ENCODE measurements at places on chromosomes 3 and 15.

DNA sequence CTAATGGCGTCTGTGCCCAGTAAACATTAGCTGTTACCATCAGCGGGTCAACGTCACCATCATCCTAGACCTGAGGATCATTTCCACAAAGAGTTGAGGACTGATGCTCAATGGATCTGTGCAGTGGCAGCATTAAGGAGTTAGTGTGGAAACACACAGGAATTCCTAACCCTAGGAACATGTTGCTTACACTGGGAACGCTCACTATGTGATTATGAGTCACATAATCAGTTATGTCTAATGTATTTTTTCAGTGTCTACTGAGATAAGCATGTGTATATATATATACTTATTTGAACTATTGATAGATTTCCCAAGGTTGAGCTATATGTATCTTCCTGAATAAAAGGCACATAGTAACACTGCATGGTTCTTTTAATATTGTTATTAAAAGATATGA lies 19.0 kb downstream of the ARNT2 start:
- DNase-seq = no peak

DNA sequence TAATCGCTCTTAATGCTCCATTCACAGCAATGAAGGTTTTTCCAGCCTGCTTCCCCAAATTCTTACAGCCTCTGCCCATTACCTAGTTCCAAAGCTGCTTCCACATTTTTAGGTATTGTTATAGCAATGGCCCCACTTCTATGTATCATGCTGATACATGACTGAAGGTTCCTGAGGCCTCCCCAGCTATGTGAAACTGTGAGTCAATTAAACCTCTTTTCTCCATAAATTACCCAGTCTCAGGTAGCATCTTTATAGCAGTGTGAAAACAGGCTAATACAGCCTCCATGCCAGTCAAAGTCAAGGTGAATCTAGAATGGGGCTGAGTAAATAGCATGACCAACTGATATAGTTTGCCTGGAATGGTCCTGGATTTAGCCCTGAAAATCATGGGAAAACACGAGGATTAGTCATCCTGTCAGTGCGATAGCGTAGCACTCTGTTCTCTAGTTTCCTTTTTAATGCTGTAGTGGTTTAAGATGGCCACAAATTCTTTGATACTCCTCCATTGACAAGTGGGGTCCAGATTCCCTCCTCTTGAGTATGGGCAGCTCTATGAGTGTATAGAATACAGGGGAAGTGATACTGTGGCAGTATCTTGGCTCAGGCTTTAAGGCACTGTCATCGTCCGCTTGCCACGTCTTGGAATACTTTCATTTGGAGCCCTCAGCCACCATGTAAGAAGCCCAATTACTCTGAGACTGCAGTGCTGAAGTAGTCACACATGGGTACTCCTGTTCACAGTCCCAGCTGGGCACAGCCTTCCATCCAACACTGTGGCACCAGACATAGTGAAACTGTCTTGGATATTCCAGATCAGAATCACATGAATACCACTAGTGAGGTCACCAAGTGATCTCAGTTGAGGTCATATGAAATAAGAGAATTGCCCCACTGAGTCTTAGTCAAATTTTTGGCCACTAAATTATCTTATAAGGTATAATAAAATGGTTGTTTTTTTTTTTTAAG lies 94.0 kb upstream of the PLCL2 start:
- DNase-seq = no peak

DNA sequence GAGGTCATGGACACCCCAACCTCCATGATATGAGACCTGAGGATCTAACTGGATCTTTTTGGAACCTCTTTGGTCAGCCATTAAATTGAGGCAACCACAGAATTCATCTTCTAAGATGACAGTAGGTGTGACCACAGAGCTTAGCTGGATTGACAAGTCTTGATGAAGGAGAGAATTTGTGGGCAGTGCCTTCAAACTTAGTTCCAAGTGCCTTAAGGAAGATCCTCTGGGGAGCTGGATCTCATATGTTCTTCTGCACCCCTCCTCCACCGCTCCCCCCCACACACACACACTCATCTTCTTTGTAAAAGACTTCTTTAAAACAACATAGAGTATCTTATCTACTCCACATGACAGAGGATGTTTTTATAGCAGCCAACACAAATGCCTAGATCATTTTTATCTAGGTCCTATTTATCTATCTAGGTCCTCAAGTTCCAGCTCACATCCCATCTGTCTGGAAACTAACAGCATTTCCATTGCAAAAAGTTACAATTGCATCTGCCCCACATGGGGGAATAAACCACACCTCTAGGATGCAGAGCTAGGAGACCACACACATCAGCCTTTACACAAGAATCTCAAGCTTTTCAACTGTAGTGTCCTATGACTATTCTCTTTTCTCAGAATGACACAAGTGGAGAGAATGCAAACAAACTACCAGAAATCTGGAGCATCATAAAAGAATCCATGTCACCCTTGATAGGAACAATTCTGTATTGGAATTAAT lies 37.4 kb downstream of the WWTR1 start:
- DNase-seq = no peak

- DNase-seq = no peak
These were observed 175.6 kb downstream of the MTHFS start for GRCh38 chr15:79721256-79721655.

GRCh38 chr3:189132231-189132671 lies 39.5 kb upstream of the TPRG1 start:
- no peak for DNase-seq

GRCh38 chr3:9778143-9779074 lies 8.7 kb upstream of the CAMK1 start:
- DNase-seq = no peak

DNA sequence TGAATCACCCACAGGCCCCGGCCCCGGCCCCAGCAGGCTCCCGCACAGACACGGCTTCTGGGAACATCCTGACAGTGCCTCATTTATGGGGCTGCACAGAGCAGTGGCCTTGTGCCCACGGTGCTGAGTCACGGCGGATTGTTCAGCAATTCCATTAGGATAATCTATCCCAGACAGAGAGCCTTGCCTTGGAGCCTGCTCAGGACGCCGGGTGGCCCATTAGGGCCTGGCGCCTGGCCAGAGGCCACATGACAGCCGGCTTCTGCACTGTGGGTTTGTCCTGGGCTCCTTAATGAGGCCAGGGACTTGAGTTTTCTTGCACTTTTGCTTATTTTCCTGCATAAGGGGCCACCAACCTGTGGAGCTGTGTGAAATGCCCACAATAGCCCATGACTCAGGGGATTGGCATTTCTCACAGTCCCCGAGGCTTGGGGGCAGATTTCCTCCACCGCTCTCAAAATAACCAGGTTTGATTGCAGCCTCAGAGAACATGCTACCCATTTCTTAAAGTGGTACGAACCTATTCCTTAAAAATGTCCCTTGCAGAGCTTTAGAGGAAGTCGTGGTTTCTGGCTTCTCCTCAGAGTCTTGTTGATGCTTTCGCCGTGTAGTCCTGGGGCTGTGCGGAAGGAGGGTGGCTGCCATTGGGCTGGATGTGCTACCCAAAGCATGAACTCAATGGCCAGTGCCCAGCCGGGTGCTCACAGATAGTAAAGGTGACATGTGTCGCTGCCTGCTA lies 19.0 kb downstream of the SYNM start:
- no peak for DNase-seq

GRCh38 chr3:194134231-194134756 lies 1.7 kb upstream of the HES1 start:
- DNase-seq = peak; percentile 22

DNA sequence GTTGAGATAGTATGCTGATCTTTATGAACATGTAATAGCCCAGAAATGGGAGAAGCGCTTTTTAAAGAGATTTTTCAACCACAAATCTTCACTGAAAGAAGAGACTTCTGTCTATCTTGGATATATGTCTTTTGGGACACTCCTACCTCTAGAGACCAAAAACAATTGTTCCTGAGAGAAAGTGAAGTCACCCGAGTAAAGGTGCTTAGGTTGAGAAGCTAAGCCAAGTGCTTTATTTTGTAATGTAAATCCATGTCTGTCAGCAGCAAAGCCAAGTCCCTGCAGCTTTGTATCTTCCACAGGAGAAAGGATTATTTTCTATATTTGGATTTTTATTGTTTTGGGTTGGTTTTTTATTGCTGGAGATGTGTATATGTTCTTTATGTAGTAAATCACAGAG lies 32.1 kb upstream of the B3GALNT1 start:
- DNase-seq = no peak

GRCh38 chr3:9747267-9747666 lies 2.5 kb upstream of the OGG1 start:
- no peak for DNase-seq

DNA sequence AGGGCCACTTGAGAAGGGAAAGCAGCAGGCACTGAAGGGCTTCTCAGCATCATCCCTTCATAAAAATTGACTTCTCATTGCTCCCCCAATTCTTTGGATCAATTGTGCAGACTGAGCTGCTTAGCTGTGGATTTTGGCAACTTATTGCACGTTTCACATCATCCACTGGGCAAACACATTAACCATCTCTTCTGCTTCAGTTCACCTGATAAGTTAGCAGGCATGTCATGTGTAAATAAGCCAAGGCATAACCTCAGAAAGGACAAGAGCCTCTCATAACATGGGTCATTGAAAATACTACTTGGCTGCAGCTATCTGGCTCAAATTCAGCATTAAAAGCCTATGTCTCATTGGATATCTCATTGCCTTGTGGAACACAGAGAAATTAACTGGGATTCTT lies 366.5 kb downstream of the LRRC3B start:
- DNase-seq = no peak

GRCh38 chr3:50154840-50155490 lies at the start of gene SEMA3F:
SEMA3F (plus strand) TSS chr3:50155324; CDS start chr3:50159623, 4,299 bp downstream.
- DNase-seq = peak; percentile 49

- DNase-seq = no peak
These were observed 7.1 kb downstream of the CHD2 start for GRCh38 chr15:92907229-92907628.

GRCh38 chr3:50324351-50325112 lies 2.0 kb upstream of the HYAL2 start:
- peak; percentile 59 for DNase-seq

- no peak for DNase-seq
These were observed 1062.2 kb upstream of the EPHA6 start for GRCh38 chr3:95752199-95752598.

- DNase-seq = no peak
These were observed 354.6 kb upstream of the RARB start for GRCh38 chr3:25073423-25073822.

GRCh38 chr3:184465883-184466412 lies 86.1 kb downstream of the CHRD start:
- DNase-seq = no peak

DNA sequence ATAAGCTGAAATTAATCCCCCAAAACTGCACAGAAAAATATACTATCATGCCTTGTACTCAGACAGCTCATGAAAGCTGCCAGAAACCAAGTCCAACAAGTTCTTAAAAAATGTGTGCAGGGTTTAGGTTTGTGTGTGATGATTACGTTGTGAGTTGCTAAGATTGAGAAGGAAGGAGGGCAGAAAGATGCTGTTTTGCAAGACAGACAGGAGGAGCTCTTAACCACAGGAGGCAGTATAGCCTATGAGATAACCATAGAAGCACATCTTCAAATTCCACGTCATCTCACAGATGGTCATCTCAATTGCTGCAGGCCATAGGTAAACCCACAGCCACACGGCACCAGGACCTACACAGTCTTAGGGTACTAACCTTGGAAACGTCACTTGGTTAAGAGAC lies 191.9 kb downstream of the STT3B start:
- DNase-seq = no peak
